ENCODE measurements at places on chromosomes 2 and 18.

GRCh38 chr18:23114171-23114881 lies 21.0 kb upstream of the CABLES1 start:
- no peak for DNase-seq

- DNase-seq: no peak
These were observed 138.1 kb downstream of the LRP1B start for GRCh38 chr2:141992695-141993094.

GRCh38 chr2:173708806-173709205 lies 256.4 kb downstream of the SP3 start:
- DNase-seq: no peak

GRCh38 chr2:105843476-105844374 lies 99.0 kb downstream of the NCK2 start:
- DNase-seq: no peak

- no peak for DNase-seq
These were observed 146.5 kb downstream of the COPS8 start for GRCh38 chr2:237232166-237232565.

DNA sequence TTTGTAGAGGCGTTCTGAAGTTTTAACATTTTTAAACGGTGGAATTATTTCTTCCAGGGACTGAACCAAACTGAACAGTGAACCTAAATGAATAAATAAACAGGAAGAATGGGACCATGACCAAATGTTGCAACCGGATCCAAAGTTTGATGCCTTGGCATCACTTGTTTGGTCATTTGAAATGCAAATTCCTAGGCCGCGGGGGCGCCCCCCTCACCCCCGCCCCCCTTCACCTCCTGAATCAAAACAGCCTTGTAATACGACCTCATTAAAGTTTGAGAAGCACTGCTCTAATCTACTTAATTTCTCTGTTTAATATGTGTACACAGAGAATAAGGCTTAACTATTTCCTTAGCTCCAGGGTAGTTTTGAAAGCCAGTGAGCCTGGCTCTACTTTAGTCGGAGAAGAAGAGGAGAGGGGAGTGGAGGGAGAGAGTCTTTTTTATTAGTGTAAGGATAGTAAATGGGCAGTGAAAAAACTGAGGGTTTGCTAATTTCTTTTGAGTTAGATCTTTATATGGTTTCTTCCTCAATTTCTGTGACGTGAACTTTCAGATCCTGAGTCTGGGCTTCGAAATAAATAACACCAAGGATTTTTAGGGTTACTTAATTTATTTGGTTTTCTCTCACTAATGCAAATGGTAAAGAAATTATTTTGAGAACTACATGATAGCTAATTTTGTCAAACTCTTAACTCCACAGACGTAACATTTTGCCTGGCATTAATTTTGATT lies 5.7 kb downstream of the C2orf80 start:
- no peak for DNase-seq
